ENCODE measurements at places on chromosomes 12 and 14. TPM values are rescaled to one million over a fixed set of nuclear protein-coding genes. Genes with fewer than 3 reads are reported as not detected.

VSIG10 gene
- total RNA-seq, result 22.5 TPM

KRT74 gene
- not detected for total RNA-seq

CKAP4 gene
- 310 TPM for total RNA-seq

ABCD4 gene
- 27.7 TPM for total RNA-seq

LRRC43 gene
- 1.7 TPM for total RNA-seq

IL26 gene
- total RNA-seq, result not detected

ACOT6 gene
- under 0.01 TPM for total RNA-seq

TOMM20L gene
- total RNA-seq, result not detected

E2F7 gene
- total RNA-seq, result 10.4 TPM

MYO1A gene
- total RNA-seq, result under 0.01 TPM

C12orf56 gene
- 0.86 TPM for total RNA-seq

ITFG2 gene
- 21.2 TPM for total RNA-seq

LETMD1 gene
- total RNA-seq, result 25.8 TPM

ACSM4 gene
- total RNA-seq, result not detected

TSPAN31 gene
- total RNA-seq, result 62.2 TPM

DNAAF2 gene
- 8.4 TPM for total RNA-seq

EIF2S3B gene
- total RNA-seq, result 9.5 TPM

ACVRL1 gene
- total RNA-seq, result 18.0 TPM

CLEC1B gene
- total RNA-seq, result not detected

SCN8A gene
- total RNA-seq, result 23.5 TPM

MYF5 gene
- not detected for total RNA-seq

MSI1 gene
- total RNA-seq, result not detected

DDX51 gene
- total RNA-seq, result 11.3 TPM

BDKRB2 gene
- 105 TPM for total RNA-seq

OR4E2 gene
- total RNA-seq, result not detected

FAIM2 gene
- 3.9 TPM for total RNA-seq

MFAP5 gene
- 4.8 TPM for total RNA-seq

IGF1 gene
- under 0.01 TPM for total RNA-seq

POMT2 gene
- 18.1 TPM for total RNA-seq

RDH16 gene
- under 0.01 TPM for total RNA-seq

CPM gene
- 23.3 TPM for total RNA-seq

POU6F1 gene
- 4.5 TPM for total RNA-seq

TTC9 gene
- under 0.01 TPM for total RNA-seq

IQSEC3 gene
- total RNA-seq, result under 0.01 TPM

FOXA1 gene
- total RNA-seq, result not detected

PCNX1 gene
- 54.1 TPM for total RNA-seq

TTC8 gene
- total RNA-seq, result 23.8 TPM

EML5 gene
- 0.86 TPM for total RNA-seq

GPR65 gene
- total RNA-seq, result 0.32 TPM

KLRB1 gene
- total RNA-seq, result not detected

TMEM63C gene
- not detected for total RNA-seq

PZP gene
- total RNA-seq, result not detected

ANHX gene
- not detected for total RNA-seq

TTC7B gene
- total RNA-seq, result 25.8 TPM

RPS6KA5 gene
- 0.86 TPM for total RNA-seq

MDGA2 gene
- total RNA-seq, result not detected

AKAP6 gene
- total RNA-seq, result 3.9 TPM

KRT6C gene
- total RNA-seq, result not detected

GZMB gene
- total RNA-seq, result not detected

DTX1 gene
- not detected for total RNA-seq

PRIMA1 gene
- not detected for total RNA-seq

NKX2-1 gene
- total RNA-seq, result not detected

C12orf54 gene
- total RNA-seq, result not detected

HOXC9 gene
- 7.4 TPM for total RNA-seq

CCDC175 gene
- not detected for total RNA-seq

Data from fibroblast of villous mesenchyme (primary cell).